Liver (tissue), 10 donors: ENCODE measurements at places on chromosomes 11 and 22. TPM values are rescaled to one million over a fixed set of nuclear protein-coding genes. Genes with fewer than 3 reads are reported as not detected.
A peak's percentile ranks its signal among the peaks of the same experiment; 100 is the strongest.

DNA sequence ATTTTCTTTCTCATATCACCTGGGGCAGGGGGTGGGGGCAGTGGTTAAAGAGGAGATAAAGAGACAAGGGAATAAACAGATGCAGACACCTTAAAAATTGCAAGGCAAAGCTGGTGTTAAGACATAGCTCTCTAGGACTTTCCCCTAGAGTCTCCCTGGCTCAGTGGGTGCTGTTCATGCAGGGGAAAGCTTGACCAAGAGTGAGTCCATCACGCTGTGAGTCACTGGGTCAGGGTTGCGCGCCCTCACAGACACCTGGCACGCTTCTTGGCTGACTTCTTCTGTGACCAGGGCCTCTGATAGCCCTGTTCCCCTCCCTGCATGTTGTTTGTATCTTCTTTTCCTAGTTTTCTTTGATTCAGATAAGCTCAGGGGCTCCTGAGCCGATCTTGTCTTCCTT lies 31.9 kb downstream of the COMMD9 start:
- DNase-seq, result no peak

DNA sequence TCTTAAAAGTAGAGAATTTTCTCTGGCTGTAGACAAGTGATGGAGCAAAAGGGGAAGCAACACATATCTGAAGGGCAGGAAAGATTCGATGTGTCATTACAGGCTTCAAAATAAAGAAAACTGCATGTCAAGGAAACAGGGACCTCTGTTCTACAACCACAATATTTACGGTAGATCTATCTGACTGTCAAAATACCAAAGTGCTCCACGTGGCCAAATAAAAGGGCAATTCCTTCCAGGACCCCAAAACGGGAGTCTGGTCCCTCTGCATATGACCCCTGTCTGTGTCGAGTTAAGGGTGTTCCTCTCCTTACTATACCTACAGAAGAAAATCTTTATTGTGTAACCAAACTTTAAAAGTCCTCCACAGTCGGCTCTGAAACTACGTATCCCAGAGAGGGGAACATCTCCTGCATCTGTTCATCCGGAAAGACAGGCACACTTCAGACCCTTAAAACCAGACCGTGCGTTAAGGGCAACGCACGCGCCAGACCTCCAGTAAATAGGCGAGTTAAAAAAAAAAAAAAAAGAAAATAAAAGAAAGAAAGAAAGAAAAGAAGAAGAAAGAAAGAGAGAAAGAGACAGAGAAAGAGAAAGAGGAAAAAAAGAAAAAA lies 756 bp downstream of the CLNS1A start:
- no peak for DNase-seq

GRCh38 chr22:23874871-23875270 lies 17.2 kb downstream of the SLC2A11 start:
- no peak for DNase-seq

GRCh38 chr22:20244691-20245576 lies 23.2 kb downstream of the RTN4R start:
- DNase-seq, result no peak

GRCh38 chr11:96213500-96213899 lies 129.5 kb downstream of the MAML2 start:
- DNase-seq, result no peak

GRCh38 chr11:125086633-125087296 lies 23.7 kb downstream of the SLC37A2 start:
- no peak for DNase-seq

GRCh38 chr11:130223291-130223971 lies 63.8 kb downstream of the ST14 start:
- DNase-seq, result no peak

GRCh38 chr22:46580940-46581537 lies 39.1 kb upstream of the GRAMD4 start:
- DNase-seq, result no peak

DNA sequence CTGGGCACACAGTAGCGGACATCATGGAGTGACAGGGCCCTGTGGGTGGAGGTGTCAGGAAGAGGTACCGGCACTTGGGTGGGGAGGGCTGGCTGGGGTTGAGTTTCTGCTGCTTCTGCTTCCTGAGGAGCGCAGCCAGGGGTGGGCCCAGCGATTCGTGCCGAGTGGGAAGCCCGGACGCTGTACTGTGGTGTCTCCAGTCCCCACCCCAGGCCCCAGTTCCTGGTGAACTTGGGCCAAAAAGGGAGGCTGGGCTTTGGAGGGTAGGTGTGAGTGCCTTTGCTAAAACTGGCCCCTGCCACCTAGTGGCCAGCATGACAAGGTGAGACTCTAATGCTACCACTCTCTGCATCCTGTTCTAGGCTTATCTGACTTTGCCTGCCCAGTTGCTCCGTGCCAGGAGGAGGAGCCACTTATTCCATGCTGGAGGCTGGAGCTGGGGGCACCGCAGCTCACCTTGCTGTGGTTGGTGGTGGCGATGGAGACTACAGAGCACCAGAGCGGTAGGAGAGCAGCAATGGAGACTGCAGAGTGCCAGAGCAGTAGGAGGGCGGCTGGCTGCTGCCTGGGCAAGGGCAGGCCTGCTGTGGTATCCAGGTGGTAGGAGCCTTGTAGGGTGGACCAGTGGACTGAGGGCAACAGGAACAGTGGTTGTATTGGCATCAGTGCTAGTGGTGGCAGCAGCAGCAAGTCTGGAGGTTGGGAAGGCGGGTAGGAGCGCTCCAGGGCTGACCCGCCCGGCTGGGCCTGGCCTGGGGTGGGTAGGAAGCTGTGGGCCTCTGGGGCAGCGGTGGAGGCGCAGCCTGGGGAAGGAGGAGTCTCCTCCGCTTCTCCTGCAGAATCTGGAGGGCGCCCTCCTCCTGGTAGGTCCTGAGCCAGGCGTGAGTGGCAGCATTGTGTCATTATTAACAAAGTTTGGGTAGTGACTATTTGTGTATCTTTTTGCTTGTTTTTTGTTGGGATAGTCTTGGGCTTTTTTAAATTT lies 2.2 kb upstream of the RFPL2 start:
- peak; percentile 51 for DNase-seq

- no peak for DNase-seq
These were observed 5.4 kb downstream of the FADS3 start for GRCh38 chr11:61885784-61886580.

- no peak for DNase-seq
These were observed 1198.7 kb downstream of the BRD1 start for GRCh38 chr22:48628891-48629543.

GRCh38 chr11:24064309-24064903 lies 432.4 kb upstream of the LUZP2 start:
- no peak for DNase-seq

GRCh38 chr22:33666961-33667619 lies 253.2 kb downstream of the LARGE1 start:
- no peak for DNase-seq

GRCh38 chr22:49499433-49500075 lies 328.1 kb downstream of the BRD1 start:
- no peak for DNase-seq

The PRR33 gene
- polyA plus RNA-seq, result not detected

The ASCL2 gene
- polyA plus RNA-seq, result 0.36 TPM

The FOLR2 gene
- polyA plus RNA-seq, result 9.4 TPM

The SLC25A45 gene
- 5.6 TPM for polyA plus RNA-seq

The PATE4 gene
- polyA plus RNA-seq, result not detected

The LYVE1 gene
- polyA plus RNA-seq, result 11.3 TPM

The LDHAL6A gene
- not detected for polyA plus RNA-seq

The SCGB2A2 gene
- polyA plus RNA-seq, result not detected

The TMEM45B gene
- polyA plus RNA-seq, result 7.2 TPM

The IRF7 gene
- polyA plus RNA-seq, result 50.3 TPM

The MRGPRE gene
- polyA plus RNA-seq, result not detected

The ZFPL1 gene
- polyA plus RNA-seq, result 18.1 TPM

The SPA17 gene
- 0.47 TPM for polyA plus RNA-seq

The THYN1 gene
- 22.1 TPM for polyA plus RNA-seq
